ENCODE measurements at places on chromosomes 2 and 18. TPM values are rescaled to one million over a fixed set of nuclear protein-coding genes. Genes with fewer than 3 reads are reported as not detected.

IL36A gene
- not detected for total RNA-seq

CAPG gene
- 286 TPM for total RNA-seq

SOX11 gene
- 1.8 TPM for total RNA-seq

ZNF396 gene
- 3.1 TPM for total RNA-seq

IKZF2 gene
- total RNA-seq: 0.68 TPM

SCN9A gene
- 3.9 TPM for total RNA-seq

ZC3H15 gene
- 79.0 TPM for total RNA-seq

TOGARAM2 gene
- not detected for total RNA-seq

GRCh38 chr2:142892715-142893114 is 15.3 kb downstream of the KYNU start:
- DNase-seq: no peak

GRCh38 chr2:222978850-222979249 is 73.1 kb upstream of the KCNE4 start:
- no peak for DNase-seq

GRCh38 chr2:11100976-11101375 is 54.3 kb upstream of the SLC66A3 start:
- DNase-seq: no peak

DNA sequence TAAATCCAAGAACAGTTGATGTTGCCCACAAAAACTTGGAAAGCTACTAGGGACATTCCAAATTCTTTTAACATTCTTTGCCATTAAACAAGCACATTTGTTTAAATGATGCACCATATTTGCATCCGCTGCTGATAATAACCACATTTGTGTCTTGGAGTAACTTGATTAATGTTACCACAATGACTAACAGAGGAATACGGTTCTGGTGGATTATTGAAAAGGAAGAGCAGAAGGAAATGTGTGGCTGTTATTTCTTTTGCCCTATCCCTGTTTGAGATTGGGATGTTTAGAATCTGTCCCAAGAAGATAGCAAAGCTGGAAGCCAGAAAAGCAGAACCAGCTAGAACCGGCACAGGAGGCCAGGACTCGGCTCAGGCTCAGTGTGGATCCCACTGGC is 39.2 kb upstream of the RASGRP3 start:
- DNase-seq: peak; percentile 48

- DNase-seq: no peak
Measured at GRCh38 chr18:28168725-28169124, 8.2 kb downstream of the CDH2 start.

GRCh38 chr2:168428431-168428830 is 27.6 kb upstream of the CERS6 start:
- no peak for DNase-seq

DNA sequence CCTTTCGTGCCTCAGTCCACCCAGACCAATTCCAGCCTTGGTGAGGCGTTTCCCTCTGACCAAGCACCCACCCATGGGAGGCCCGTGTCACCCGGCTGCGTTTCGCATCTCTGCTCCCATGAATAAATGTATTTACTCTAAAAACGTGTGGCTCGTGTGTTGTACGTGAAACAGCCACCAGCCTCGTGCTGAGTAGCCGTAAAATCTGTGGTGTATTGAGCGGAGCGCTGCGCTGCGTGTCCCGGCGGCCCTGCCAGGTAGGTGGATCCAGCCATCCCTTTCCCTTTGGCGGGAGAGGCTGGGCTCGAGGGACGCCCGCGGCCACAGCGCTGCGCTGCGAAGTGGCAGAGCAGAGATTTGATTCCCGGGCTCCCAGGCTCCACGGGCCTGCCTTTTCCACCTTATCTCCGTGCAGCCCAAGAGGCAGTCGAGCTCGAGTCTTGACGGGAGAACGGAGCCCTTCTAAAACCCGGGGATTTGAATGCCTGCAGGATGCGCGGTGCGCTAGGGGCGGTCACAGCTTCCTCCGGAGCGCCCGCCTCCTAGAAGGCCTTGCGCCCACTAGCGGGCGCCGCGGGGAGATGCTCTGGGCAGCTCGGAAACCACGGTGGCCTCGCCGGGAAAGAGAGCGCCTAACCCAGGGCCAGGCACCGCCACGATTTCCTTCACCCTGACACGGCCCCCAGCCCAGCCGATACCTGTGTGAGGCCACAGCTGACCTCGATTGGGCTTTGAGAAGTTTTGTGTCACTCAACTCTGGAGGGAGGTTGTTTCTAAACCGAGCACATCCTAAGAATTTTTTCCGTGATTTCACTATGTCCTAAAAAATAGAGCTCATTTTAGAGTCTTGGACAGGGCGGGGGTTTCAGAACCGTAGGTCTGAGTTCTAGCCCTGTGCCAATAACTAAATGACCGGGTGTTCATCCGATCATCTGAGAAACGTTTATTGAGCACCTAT is 3.9 kb upstream of the PSMD1 start:
- DNase-seq: peak; percentile 68

GRCh38 chr2:28613633-28614501 is 118.0 kb downstream of the PLB1 start:
- DNase-seq: peak; percentile 67

DNA sequence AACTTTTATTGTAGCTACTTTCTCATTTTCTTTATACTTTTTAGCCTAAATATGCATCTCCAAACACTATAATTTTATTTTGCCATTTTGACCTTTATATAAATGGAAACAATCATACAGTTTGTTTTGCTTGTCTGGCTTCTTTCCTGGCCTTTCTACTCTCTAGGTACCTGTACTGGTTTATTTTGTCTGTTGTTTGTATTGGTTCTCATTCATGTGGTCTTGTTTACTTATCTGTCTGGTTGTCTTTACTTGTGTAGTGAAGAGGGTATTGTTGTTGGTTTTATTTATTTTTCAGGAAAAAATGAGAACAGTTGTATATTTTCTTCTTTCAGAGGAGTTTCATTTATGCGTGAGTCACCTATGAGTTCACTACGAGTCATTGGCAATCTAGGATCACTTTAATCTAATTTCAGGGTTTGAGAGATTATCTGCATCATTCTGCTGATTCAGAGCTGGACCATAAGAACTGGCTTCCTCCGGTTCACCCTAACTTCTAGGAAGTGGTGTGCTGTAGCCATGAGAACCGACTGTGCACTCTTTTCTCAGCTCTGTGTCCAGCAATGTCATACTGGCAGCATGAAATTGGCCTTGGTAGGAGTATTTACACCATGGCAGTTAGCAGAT is 33.1 kb upstream of the HDAC4 start:
- no peak for DNase-seq

GRCh38 chr2:152560166-152560565 is 157.1 kb downstream of the PRPF40A start:
- no peak for DNase-seq

- DNase-seq: no peak
Measured at GRCh38 chr2:15325296-15325695, 235.8 kb downstream of the NBAS start.

GRCh38 chr2:177174486-177174885 is 38.1 kb upstream of the HNRNPA3 start:
- DNase-seq: no peak

DNA sequence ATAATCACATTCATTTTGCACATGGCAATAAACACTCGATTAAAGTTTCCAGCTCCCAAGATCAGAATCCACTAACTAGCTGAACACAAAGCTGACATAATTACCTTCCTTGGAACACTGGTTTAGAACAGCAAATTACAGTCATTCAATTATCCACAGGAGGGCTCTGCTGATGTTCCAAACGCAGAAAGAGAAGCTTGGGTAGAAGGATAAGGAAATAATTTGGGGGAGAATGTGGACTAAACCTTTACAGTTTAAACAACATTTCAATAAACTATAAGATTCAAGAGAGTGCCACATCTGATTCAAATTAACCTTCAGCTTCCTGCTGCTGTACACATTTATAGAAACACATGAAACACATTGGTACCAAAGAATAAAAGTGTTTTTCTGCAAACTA is 67.8 kb upstream of the ARL4C start:
- peak; percentile 54 for DNase-seq

- DNase-seq: no peak
Measured at GRCh38 chr18:62070302-62070701, 116.6 kb downstream of the PIGN start.

GRCh38 chr2:70143314-70144150 is 47.3 kb downstream of the C2orf42 start:
- peak; percentile 66 for DNase-seq

- no peak for DNase-seq
Measured at GRCh38 chr2:493228-493627, 184.0 kb downstream of the TMEM18 start.

DNA sequence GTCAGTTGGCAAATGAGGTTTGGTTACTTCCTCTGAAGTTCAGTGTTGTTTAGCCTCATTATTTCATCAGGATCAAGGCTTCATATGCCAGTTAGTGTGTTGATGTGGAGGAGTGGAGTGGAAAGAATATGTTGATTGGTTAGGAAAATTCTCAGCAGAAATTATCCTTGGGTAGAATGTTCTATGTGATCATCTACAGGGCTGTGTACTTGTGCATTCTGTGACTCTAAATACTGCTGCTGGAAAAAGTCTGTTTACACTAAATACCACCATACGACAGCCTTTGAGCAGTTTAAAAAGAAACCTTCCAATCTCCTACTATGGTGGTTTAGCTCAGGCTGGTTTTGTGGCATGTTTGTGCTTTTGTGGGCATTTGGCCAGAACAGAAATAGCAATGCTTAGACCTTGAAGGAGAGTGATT is 25.8 kb downstream of the CAB39 start:
- DNase-seq: peak; percentile 85
